NCI-H1436 treated with DMSO at 0.1 percent for 48 hours (cell line): ENCODE measurements at places on chromosomes 1 and 21.

DNA sequence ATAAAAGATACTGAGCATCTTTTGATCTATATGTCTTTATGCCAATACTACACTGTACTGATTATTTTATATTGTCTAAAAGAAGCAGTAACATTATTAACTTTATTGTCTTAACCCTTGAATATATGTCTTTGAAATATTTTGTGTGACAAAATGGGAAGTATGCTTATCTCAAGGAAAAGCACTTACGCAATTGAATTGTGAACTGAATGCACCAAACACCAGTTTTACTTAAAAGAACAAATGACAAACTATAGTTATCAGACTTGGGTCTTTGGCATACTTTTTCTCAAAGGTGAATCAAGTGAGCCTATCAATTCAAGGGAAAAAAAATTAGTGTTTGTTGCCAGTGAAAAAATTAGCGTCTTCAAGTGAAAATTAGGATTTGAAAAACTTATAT lies 9.2 kb upstream of the SLC6A9 start:
- DNase-seq: no peak

DNA sequence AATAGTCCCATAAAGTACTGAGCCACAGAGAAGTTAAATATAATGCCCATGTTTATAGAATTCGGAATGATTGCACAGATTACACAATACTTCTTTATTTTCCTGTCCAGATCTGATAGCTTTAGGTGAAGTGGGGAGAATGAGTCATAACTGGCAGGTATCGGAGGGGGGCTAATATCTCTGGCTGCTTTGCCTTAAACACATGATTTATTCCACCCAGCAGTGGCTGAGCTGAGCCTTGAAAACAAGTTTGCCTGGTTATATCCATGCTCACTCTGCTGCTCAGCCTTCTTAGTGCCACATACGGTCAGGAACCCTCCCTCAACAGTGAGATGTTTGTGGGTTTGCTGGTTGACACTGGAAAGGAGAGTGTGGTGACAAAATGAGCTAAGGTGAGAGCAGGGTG lies 119.7 kb upstream of the ZNF648 start:
- no peak for DNase-seq

- no peak for DNase-seq
These were observed 417.0 kb downstream of the PTBP2 start for GRCh38 chr1:97138515-97139032.

DNA sequence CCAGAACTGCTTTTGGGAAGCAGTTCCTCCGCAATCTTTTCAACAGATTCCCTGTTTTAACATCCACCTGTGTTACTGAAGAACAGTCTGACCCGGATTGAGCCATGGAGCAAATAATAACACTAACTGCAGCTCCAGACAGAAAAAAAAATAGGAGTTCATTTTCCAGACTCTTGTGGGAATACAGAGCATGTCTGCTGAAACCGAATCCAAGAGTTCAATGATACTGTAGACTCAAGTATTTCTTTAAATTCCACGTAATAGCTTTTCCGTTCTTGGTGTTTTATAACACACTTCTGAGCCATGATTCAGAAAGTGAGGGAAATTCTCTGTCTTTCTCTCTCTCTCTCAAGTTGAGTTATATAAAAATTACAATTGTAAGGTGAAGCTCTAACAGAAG lies 60.6 kb downstream of the DDAH1 start:
- DNase-seq: no peak

GRCh38 chr1:6143395-6143794 lies 36.7 kb downstream of the CHD5 start:
- DNase-seq: no peak

DNA sequence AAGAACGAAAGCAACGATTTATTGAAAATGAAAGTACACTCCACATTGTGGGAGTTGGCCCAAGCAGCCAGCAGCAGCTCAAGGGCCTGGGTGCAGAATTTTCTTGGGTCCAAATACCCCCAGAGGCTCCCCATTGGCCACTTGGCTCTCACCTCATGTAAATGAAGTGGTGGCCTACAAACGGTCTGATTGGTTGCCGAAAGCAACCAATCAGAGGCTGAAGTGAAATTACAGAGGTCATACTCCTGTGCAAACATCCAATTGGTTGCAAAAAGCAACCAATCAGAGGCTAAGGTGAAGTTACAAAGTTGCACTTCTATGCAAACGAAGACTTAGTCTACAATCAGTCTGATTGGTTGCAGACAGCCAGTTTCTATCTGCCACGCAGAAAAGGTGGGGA lies 31.9 kb downstream of the FAM163A start:
- no peak for DNase-seq

- no peak for DNase-seq
These were observed 50.7 kb downstream of the SPATA17 start for GRCh38 chr1:217681806-217682205.
